RPMI7951 (cell line): ENCODE measurements at places on chromosomes 6 and 20. TPM values are rescaled to one million over a fixed set of nuclear protein-coding genes. Genes with fewer than 3 reads are reported as not detected.

GCLC gene
- total RNA-seq, result 8.2 and 9.4 TPM in 2 replicates

KCNK5 gene
- total RNA-seq, result 0.10 and 0.12 TPM in 2 replicates

LY6G6F gene
- total RNA-seq, result not detected in 2 replicates

SOX12 gene
- 3.1 and 6.1 TPM in 2 replicates for total RNA-seq

CCDC170 gene
- total RNA-seq, result not detected in 2 replicates

NMBR gene
- total RNA-seq, result not detected in 2 replicates

RAB44 gene
- total RNA-seq, result not detected in 2 replicates

C6orf15 gene
- not detected in 2 replicates for total RNA-seq

CST4 gene
- total RNA-seq, result not detected in 2 replicates

FNDC11 gene
- 1.8 and 1.9 TPM in 2 replicates for total RNA-seq

LBP gene
- total RNA-seq, result not detected in 2 replicates

PI16 gene
- total RNA-seq, result not detected in 2 replicates

ADGB gene
- total RNA-seq, result not detected in 2 replicates

EYA4 gene
- not detected in 2 replicates for total RNA-seq

ENPP4 gene
- 0.29 and 0.36 TPM in 2 replicates for total RNA-seq
